Heart right ventricle (tissue), 16 donors: ENCODE measurements at places on chromosomes 11 and 22.
A peak's percentile ranks its signal among the peaks of the same experiment; 100 is the strongest.

DNA sequence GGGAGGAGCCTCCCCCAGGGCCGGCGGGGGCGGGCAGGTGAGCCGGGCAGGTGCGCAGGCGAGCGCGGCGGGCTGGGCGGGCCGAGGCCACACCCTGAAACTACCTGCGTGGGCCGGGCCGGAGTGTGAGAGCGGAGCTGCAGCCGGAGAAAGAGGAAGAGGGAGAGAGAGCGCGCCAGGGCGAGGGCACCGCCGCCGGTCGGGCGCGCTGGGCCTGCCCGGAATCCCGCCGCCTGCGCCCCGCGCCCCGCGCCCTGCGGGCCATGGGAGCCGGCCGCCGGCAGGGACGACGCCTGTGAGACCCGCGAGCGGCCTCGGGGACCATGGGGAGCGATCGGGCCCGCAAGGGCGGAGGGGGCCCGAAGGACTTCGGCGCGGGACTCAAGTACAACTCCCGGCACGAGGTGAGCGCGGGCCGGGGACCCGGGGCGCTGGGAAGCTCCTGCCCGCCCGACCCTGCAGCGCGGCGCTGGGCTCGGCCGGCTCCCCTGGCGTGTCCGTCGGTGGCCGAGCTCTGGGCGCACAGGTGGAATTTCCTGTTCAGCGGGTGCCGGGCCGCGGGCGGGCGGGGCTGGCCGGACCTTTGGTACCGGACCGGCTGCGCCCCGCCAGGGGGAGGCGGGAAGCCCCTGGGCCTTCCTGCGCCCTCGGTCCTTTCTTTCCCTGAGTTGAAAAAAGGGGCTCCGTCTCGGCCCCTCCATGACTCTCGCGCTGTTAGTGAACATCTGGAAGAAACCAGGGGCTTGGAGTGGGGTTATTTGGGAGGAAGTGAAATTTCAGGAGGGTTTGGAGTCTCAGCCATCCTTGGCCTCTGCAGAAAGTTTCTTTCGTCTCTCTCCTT, at the start of gene ST14:
Gene ST14, plus strand, starts transcription at position 126 of the 841 bp plus-strand sequence. Its CDS starts 198 bp downstream, at position 324.
- DNase-seq, result no peak

GRCh38 chr22:26056455-26057200, 112.6 kb upstream of the SEZ6L start:
- no peak for DNase-seq

DNA sequence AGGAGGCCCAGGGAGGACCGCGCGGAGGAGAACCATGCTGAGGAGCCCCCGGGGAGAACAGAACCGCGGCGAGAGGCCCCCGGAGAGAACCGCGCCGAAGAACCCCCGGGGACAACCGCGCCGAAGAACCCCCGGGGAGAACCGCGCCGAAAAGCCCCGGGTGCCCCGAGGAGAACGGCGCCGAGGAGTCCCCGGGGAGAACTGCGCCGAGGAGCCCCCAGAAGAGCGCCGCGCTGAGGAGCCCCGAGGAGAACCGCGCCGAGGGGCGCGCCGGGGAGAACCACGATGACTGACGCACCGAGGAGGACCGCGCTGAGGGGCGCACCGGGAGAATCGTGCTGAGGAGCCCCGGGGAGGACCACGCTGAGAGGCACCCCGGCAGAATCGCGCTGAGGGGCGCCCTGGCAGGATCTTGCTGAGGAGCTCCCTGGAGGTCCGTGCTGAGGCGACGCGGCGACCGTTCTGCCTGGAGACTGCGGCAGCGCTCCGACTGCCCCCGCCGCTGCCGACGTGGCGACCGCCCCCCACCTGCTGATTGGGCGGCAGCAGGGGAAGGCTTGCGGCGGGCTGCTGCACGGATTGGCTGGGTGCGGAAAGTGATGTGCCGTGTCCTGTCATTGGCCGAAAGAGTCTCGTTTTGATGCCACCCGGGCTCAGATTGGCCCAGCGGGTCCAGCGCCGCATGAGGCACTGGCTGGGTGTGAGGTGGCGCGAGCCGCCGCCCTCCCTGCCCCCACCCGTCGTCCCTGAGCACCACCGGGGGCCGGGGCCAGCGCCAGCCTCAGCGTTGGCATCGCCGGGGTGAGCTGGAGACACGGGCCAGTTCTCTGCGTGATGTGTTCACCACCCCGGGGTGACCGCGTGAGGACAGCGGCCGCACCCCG, at the start of gene KCNQ1OT1:
Gene KCNQ1OT1, minus strand, starts transcription at position 464 of the 884 bp plus-strand sequence.
- DNase-seq, result peak; percentile 90

DNA sequence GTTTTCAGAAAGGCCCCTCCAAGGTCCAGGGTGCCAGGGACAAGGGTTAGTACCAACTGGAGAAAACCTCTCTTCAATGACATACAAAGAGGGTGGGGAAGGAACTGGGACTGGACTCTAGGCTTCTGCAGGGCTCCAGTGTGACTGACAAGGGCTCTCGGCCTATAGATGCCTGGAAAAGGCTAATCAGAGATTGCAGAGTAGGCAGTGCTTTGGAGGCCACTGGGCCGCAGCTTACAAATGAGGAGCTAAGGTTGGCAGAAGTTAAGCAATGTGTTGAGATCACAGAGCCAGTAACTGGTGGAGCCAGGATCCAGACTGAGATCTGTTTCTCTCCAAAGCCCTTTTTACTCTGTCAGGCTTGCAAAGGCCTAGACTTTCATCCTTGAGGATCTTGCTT, 7.4 kb upstream of the DGKZ start:
- DNase-seq, result no peak

DNA sequence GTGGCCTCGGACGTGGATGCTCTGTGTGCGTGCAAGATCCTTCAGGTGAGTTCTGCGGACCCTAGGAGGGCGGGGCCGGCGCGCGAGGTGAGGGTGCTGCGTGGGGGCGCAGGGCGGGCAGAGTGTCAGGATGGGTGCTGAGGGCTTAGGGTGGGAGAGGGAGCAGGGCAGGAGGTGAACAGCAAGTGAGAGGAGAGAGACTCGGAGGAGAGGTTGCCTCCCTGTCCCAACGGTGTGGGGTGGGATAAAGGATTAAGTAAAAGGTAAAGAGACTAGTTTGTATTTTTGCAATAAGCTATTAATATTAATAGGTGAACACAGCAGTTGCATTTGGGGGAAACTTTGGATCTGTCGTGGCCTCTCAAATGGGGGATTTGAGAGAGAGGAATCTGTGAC, 451 bp downstream of the CDC45 start:
- no peak for DNase-seq

DNA sequence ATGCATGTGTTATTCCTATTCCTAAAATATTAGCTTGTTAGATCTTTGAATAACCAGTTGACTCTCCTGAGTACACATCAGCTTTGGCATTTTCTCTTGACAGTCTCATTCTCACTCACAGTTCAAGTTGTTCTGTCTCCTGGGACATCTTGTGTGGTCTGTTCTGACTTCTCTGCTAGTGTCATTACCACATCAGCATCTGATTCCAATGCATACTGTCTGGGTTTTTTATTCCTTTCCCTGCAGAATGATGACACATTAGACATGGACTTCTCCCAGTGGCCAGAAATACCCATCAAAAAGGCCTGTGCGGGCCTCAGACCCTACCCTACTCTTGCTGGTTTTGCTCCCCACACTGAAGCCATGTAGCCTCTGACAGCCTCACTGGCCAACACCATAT, 2.7 kb downstream of the ZNF74 start:
- no peak for DNase-seq

DNA sequence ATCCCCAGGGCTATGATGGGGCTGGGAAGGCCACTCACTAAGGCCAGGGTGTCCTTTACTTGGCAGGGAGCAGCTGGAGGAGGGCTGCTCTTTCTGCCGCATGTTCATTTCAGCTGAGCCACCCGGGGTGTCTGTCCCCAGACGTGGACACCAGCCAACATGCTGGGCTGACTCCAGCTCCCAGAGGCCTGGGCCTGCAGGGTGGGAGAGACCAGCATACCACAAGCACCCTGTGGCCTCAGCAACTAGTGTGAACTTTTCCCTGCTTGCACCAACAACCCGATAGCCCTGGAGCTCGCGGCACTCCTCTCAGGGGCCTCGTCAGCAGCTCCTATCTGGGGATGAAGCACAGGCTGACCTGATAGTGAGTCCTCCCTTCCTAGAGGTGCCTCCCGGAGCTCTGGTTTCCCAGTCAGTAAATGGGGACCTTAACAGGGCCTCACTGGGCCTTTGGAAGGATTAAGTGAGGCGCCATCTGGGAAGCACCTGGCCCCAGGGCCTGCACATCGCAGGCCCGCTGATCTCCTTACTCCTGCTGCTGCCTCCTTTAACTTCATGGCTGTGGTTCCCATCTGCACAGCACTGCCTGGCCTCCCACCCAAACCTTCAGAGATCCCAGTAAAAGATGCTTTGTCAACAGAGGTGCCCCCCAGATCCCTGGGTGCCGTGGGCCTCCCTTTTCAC, 83.4 kb downstream of the GALNT18 start:
- peak; percentile 79 for DNase-seq

- DNase-seq, result no peak
These were observed 108.3 kb upstream of the ANO5 start for GRCh38 chr11:22084564-22084963.

DNA sequence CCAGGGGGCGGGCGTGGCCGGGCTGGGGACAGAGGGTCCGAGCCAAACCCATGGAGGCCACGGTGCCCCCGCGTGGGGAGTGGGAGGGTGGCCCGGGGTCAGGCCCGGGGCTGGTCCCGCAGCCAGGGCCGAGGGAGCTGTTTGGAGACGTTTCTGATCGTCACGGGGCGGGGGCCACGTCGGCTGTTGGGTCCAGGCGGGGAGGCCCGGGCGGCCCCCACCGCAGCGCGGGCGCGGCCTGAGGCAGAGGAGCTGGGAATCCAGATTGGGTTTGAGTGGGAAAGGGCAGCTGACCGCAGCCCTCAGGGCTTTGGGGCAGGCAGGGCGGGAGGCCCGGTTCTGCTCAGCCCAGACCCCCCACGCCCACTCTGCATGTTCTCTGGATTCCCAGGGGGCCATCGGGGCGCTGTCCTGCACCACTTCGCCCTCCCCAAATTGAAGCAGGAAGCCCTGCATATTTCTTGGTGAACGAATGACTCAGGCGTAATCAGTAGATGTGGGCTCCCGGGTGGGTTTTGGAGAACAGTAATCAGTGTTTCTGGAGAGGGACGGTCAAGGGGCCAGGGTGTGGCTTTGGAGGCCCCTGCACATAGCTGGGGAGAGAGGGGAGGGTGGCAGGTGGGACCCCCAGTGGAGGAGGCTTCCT, 583 bp downstream of the MRPL23 start:
- no peak for DNase-seq

- no peak for DNase-seq
These were observed 178.6 kb downstream of the CNTN5 start for GRCh38 chr11:99199341-99199740.

DNA sequence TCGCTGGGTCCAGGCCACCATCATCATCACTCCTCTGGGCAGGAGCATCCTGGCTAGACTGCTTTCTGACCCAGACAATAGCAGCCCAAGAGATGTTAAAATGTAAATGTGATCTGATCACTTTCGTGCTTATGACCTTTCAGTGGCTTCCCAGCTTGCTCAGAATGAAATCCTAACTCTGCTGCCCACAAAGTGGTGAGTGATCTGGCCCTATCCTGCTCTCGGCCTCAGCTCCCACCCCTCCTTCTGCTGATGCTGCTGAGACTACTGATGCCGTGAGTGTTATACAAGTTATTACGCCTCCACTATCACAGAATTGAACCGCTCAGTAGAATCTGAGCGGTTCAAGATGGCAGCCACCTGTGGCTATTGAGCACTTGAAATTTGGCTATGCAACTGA, 26.2 kb downstream of the ELF5 start:
- no peak for DNase-seq

DNA sequence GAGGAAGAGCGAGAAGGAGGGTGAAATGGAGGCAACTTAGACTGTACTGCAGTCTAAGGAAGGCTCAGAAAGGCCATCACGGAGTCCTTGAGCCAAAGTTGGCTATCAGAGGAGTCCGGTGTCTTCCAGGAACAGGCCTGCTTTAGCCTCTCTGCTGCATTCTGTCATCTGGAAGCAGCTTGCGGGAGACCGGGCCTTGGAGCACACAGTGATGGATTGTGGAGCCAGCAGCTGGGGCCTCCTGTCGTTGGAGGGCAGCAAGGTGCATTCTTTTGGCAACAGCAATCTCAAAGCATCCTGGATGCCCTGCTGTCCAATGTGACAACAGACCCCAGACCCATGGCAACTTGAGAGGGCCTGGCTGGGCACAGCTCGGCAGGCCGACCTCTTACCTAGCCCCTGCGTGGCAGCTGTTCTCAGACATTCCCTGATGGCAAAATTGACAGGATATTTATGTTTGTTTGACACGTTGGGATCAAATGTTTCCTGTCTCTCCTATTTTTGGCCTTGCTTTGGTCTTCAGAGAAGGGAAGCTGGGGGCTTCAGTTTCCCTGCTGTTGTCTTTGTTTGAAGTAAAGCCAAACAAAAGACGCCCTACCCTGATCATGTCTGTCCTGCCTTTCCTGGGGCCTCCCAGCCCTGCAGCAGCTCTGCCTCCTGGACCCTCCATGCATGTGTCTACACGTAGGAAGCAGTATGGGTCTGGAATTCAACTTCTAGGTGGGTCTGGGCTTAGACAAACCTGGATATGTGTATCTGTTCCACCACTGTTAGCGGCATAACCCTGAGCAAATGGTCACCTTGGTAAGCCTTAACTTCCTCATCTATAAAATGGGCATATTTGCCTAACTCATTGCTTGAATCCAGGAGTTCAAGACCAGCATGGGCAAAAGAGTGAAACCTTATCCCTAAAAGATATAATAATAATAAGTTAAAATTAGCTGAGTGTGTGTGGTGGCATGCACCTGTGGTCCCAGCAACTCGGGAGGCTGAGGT, 43.9 kb upstream of the LMO2 start:
- DNase-seq, result no peak

- DNase-seq, result no peak
These were observed 47.0 kb upstream of the AMPD3 start for GRCh38 chr11:10407749-10408685.

- DNase-seq, result no peak
These were observed 13.3 kb upstream of the OOSP4B start for GRCh38 chr11:60003729-60004128.

GRCh38 chr11:71491940-71492339, 35.1 kb upstream of the KRTAP5-7 start:
- no peak for DNase-seq

GRCh38 chr11:65416341-65416824, 6.2 kb upstream of the NEAT1 start:
- peak; percentile 93 for DNase-seq

DNA sequence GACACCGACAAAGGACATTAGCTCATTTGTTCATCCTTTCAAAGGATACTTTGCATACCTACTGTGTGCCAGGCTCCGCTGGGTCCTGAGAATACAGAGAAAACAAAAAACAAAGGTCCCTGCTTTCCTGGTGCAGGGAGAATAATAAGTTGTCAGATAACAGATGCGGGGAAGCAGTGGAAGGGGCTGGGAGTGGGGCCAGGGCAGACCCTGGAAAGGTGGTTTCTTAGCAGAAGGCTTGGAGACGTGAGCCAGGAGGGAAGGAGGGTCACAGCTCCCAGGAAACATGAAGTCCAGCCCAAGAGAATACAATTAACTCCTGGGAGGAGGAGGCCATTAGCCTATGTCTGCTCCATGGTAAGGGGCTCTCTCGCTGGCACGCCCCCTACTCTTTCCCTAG, 9.8 kb upstream of the ANO1 start:
- no peak for DNase-seq

GRCh38 chr22:43774318-43774915, 37.7 kb downstream of the EFCAB6 start:
- DNase-seq, result no peak

- no peak for DNase-seq
These were observed 66.8 kb downstream of the THAP12 start for GRCh38 chr11:76313913-76314740.
